Type B pancreatic cell (in vitro differentiated cells): ENCODE measurements at places on chromosomes 7 and 10. TPM values are rescaled to one million over a fixed set of nuclear protein-coding genes. Genes with fewer than 3 reads are reported as not detected.

The RARRES2 gene
- 16.3 and 109 TPM in 2 replicates for total RNA-seq

The OR2A42 gene
- total RNA-seq, result 0.10 TPM in 1 of 2 replicates, not detected in the other

DNA sequence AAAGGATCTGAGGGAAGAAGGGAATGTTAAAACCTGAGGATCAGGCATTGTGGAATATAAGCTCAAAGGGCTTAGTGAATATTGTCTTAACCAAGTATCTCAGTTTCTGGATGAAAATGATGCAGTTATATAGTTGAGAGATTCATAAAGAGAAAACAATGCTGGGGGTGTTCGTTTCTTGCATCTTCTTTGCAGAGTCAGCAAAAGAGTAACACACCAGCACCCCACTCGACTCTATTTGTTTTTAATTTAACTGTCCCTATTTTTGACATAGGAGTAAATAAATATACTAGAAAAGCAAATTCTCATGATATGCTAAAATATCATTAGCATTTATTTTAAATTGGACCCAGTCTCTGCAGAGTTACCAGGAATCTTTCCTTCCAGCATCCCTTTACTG, 7.6 kb upstream of the OIT3 start:
- no peak for DNase-seq

DNA sequence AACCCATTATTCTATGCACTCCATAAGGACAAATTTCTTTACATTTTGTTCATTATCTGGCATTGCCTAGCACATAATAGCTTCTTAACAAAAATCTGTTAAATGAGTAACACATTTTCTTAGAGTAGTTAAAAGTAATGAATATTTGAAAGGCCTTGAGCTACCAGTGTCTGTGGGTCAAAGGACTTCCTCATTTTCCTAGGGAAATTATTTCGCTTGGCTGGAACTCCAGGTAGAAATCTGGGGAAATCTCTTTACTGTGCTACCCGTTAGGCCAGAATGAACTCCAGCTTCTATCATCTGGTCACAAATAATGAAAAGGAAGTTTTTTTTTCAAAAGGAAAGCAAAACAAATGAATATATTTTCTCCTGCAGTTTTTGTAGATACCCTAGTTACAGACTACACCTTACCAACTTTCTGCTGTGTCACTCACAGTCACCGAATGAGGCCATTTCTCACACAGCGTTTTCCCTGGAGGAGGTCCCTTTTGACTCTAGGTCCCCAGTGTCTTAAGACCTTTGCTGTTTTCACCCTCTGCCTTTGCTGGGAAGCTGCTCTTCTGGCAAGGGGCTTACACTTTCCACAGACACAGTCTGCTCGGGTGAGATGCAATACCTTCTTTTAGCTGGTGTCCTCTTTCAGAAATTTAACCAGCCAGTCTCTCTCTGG, 1.6 kb downstream of the SAMD9L start:
- DNase-seq, result no peak

GRCh38 chr10:84523526-84523925, 195.1 kb downstream of the CCSER2 start:
- DNase-seq, result no peak

DNA sequence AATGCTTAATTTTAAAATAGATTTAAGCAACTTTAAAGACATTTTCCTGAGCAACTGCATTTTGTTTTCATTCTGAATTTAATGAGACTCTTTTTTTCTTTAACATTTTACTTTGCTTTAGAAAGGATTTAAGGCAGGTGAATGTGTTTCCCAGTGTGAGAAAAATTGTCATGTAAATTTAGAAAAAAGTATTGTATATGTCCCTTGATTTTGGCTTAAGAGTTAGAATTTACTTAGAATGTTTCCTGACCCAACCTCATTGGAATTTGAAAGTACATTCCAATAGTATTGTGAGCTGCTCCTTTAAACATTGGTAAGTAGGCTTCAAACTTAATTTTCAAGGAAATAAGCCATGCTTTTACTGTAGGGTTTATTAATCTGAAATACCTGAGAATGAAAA, 110.2 kb downstream of the PTEN start:
- no peak for DNase-seq

GRCh38 chr10:29634764-29635625, at the start of gene SVIL:
Gene SVIL, minus strand, starts transcription at chr10:29634971. Its CDS starts 79,913 bp downstream, at chr10:29555058.
- no peak for DNase-seq

- DNase-seq, result peak; percentile 73
Measured at GRCh38 chr7:26291699-26292538, at the start of gene SNX10. Gene SNX10, plus strand, starts transcription at chr7:26291862. Its CDS starts 54,581 bp downstream, at chr7:26346443.

- DNase-seq, result no peak
Measured at GRCh38 chr10:31291123-31291522, 27.9 kb upstream of the ZEB1 start.

GRCh38 chr10:31886885-31887284, 41.7 kb downstream of the ARHGAP12 start:
- DNase-seq, result no peak

GRCh38 chr10:63164166-63164623, 31.1 kb downstream of the NRBF2 start:
- no peak for DNase-seq

DNA sequence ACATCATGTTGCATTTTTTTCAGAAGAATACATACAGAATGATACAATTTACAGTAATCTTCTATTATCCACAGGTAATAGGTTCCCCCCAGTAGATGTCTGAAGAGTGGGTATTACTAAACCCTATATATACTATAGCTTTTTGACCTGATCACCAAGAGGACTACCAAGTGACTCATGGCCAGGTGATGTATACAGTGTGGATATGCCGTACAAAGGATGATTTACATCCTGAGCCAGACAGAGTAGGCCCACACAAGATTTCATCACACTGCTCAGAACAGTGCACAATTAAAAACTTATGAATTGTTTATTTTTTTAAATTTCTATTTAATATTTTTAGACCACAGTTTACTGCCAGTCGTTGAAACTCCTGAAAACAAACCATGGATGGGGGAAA, 70.6 kb downstream of the STEAP1B start:
- no peak for DNase-seq
